ENCODE measurements at places on chromosomes 5 and 9. TPM values are rescaled to one million over a fixed set of nuclear protein-coding genes. Genes with fewer than 3 reads are reported as not detected.

Gene TXNDC15
- total RNA-seq: 40.7 TPM

GRCh38 chr9:89179540-89179894 lies 899 bp upstream of the SHC3 start:
- peak overlapping the region; percentile 83 for H3K27ac ChIP-seq
- H3K4me3 ChIP-seq: peak overlapping the region; percentile 54
- no peaks in the 10 kb centered on the region for H3K36me3 ChIP-seq
- peaks cover 5% of the 10 kb centered on the region for H3K27me3 ChIP-seq
- H3K4me1 ChIP-seq: peaks cover 27% of the 10 kb centered on the region

Gene SPINK6
- not detected for total RNA-seq

Gene IFNA13
- not detected for total RNA-seq

DNA sequence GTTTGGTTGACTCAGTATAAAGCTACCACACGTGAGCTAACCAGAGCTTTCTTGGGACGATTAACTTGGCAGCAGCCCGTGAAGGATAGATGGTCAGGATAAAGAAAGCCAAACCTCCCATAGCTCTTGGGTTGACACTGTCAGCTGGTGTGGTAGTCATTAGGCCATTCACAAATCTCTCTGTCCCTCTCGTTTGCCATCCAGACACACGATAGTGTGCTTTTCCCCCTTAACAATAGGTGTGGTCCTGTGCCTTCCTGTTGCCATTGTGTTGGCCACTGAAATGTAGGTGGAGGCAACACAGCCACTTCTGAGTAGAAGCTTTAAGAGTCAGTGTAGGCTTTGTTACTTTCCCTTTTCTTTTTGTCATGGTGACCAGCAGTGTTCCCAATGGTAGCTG lies 11.7 kb downstream of the OR13J1 start:
- H3K4me1 ChIP-seq: no peaks in the 10 kb centered on the region
- H3K4me3 ChIP-seq: no peak overlapping the region
- H3K36me3 ChIP-seq: no peaks in the 10 kb centered on the region
- H3K27ac ChIP-seq: no peak overlapping the region
- H3K27me3 ChIP-seq: no peaks in the 10 kb centered on the region

- no peak overlapping the region for H3K27ac ChIP-seq
- no peak for DNase-seq
- no peaks in the 10 kb centered on the region for H3K27me3 ChIP-seq
- H3K4me3 ChIP-seq: no peak overlapping the region
Observed at GRCh38 chr9:105187781-105188180, 56.7 kb upstream of the SLC44A1 start.

DNA sequence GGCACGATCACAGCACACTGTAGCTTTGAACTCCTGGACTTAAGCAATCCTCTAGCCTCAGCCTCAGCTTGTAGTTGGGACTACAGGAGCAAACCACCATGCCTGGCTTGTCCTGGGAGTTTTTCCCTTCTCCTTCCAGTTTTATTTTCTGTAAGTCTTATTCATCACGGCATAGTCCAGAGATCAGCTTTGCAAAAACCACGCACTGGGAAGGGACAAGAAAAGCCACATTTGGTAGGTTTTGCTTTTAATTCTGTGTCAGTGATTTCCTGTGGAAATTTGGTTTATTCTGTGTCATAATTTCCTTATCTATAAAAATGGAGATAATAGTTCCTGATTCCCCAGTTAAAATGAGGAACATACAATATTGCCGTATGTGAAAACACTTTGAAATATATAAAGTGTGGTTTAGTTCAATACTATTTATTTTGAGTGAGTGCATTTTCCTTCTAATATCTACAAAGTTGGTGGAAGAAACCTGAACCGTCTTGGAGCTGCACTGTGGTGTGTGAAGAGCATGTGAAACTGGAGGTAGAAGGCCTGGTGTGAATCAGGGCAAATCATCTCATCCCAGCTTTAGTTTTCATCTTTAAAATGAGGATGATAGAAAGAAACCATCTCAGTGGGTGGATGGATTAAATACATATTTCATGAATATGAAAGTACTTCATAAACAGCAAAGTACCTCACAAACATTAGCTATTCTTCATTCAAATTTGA lies 92.8 kb upstream of the ELL2 start:
- no peaks in the 10 kb centered on the region for H3K27me3 ChIP-seq
- H3K27ac ChIP-seq: no peak overlapping the region
- no peak for DNase-seq
- H3K4me1 ChIP-seq: peaks cover 28% of the 10 kb centered on the region
- H3K36me3 ChIP-seq: no peaks in the 10 kb centered on the region

GRCh38 chr9:17342696-17343095 lies 207.9 kb downstream of the CNTLN start:
- no peaks in the 10 kb centered on the region for H3K36me3 ChIP-seq
- no peak for DNase-seq
- H3K4me3 ChIP-seq: no peak overlapping the region
- no peaks in the 10 kb centered on the region for H3K4me1 ChIP-seq
- H3K27ac ChIP-seq: no peak overlapping the region

GRCh38 chr9:124676159-124676551 lies 95.0 kb downstream of the NR6A1 start:
- no peak for DNase-seq
- no peaks in the 10 kb centered on the region for H3K36me3 ChIP-seq
- no peak overlapping the region for H3K4me3 ChIP-seq
- no peaks in the 10 kb centered on the region for H3K27me3 ChIP-seq
- peaks cover 8% of the 10 kb centered on the region for H3K4me1 ChIP-seq

- no peak overlapping the region for H3K4me3 ChIP-seq
- no peak for DNase-seq
- no peaks in the 10 kb centered on the region for H3K27me3 ChIP-seq
Observed at GRCh38 chr5:8770431-8770830, 775.4 kb downstream of the SEMA5A start.

- no peaks in the 10 kb centered on the region for H3K27me3 ChIP-seq
- DNase-seq: peak; percentile 39
- H3K36me3 ChIP-seq: no peaks in the 10 kb centered on the region
- no peak overlapping the region for H3K27ac ChIP-seq
- peaks cover 26% of the 10 kb centered on the region for H3K4me1 ChIP-seq
Observed at GRCh38 chr5:65066387-65067146, 297.8 kb downstream of the CWC27 start.

DNA sequence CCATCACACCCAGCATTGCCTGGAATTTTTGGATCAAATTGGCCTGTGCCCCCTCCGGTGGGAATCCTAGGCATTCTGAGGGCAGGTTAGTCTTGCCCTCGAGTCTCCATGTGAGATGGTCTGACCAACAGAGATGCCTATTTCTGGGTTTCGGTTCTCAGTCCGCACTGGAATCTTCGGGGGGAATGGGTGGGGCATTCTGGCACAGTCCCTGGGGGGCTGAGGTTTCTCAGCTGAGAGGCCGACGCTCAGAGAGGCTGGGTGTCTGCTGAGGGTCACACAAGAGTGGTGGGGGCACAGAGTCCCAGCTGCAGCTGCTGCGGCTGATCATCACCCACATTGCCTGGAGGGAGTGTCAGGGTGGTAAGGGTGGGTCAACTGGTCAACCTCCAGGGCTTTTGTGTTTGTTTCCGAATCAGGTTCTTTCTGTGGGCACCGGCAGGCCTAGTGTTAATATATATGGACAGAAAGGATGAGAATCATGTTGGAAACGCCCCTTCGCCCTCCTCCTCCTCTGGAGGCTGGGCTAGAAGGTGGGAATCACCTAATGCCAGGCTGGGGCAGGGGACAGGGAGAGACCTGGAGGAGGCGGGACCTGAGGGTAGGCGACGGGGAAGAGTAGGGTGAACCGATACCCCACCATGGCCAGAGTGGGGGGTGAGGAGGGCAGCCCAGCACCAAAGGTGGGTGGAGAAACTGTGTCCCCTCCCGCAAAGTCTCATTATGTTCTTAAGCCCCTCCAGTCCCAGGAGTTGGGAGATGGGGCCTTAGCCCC lies 149.5 kb upstream of the PHYKPL start:
- DNase-seq: no peak
- no peaks in the 10 kb centered on the region for H3K27me3 ChIP-seq
- no peaks in the 10 kb centered on the region for H3K4me1 ChIP-seq
- H3K4me3 ChIP-seq: no peak overlapping the region
- H3K36me3 ChIP-seq: no peaks in the 10 kb centered on the region

Gene DNM1
- total RNA-seq: 11.8 TPM

GRCh38 chr9:122988920-122989621 lies 44.4 kb upstream of the GPR21 start:
- H3K36me3 ChIP-seq: peaks cover 44% of the 10 kb centered on the region
- no peak overlapping the region for H3K4me3 ChIP-seq
- no peaks in the 10 kb centered on the region for H3K27me3 ChIP-seq
- peak; percentile 27 for DNase-seq

Gene OR13C4
- total RNA-seq: not detected

DNA sequence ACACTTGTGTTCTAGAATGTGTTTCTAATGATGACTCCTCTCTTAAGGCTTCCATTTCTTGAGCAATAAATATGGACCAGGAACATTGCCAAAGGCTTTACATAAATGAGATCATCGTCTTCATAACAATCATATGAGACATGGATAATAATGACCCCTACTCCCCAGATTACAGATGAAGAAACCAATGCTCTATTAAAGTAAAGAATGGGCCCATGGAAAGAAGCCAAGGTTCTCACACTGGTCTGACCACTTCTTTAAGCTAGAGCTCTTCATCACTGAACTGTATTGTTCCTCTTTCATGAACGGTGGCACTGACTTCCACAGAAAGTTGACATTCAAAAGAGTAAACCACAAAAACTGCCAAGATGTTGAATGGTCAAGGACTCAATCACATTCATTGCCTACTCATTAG lies 65.3 kb downstream of the MARCHF3 start:
- H3K27me3 ChIP-seq: peaks cover 5% of the 10 kb centered on the region
- DNase-seq: peak; percentile 5
- no peak overlapping the region for H3K27ac ChIP-seq

DNA sequence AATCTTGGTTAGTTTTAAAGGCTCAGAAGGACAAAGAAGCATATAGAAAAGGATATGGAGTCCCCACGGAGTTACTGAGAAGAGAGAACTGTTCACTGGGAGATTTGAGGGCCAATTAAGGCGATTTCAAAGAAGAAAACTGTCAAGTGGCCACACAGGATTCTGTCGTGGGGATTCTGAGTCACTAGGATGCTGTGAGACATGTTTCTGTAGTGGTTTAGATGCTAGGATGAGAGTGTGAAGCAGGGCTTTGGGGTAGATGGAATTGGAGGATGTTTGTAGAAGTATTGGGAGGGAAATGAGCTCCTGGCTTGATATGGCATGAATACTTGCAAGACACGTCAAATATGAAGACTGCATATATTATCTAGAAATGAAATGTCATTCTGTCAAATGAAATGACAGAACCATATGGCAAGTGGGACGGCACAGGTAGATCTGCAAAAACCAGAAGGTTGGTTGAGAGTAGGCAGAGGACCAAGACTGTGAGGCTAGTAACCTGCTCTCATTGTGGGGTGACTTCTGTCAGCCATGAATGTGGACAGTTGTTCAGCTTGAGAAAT lies 136.3 kb upstream of the SPRY4 start:
- no peak overlapping the region for H3K4me3 ChIP-seq
- H3K36me3 ChIP-seq: no peaks in the 10 kb centered on the region
- no peak for DNase-seq

GRCh38 chr5:104635227-104635626 lies 1072.6 kb upstream of the NUDT12 start:
- H3K4me1 ChIP-seq: no peaks in the 10 kb centered on the region
- no peaks in the 10 kb centered on the region for H3K36me3 ChIP-seq
- no peak overlapping the region for H3K4me3 ChIP-seq
- H3K27ac ChIP-seq: no peak overlapping the region
- no peaks in the 10 kb centered on the region for H3K27me3 ChIP-seq

- H3K4me3 ChIP-seq: no peak overlapping the region
- DNase-seq: no peak
- no peak overlapping the region for H3K27ac ChIP-seq
- H3K4me1 ChIP-seq: no peaks in the 10 kb centered on the region
- no peaks in the 10 kb centered on the region for H3K27me3 ChIP-seq
- H3K36me3 ChIP-seq: peaks cover 7% of the 10 kb centered on the region
Observed at GRCh38 chr9:77224746-77225312, 47.5 kb downstream of the VPS13A start.

Gene PCDHB7
- total RNA-seq: 2.3 TPM

GRCh38 chr5:160260881-160261815 lies 31.8 kb downstream of the FABP6 start:
- H3K27ac ChIP-seq: no peak overlapping the region
- H3K36me3 ChIP-seq: peaks cover 4% of the 10 kb centered on the region
- no peaks in the 10 kb centered on the region for H3K27me3 ChIP-seq
- peaks cover 27% of the 10 kb centered on the region for H3K4me1 ChIP-seq
- no peak for DNase-seq
- H3K4me3 ChIP-seq: no peak overlapping the region

- peaks cover 1% of the 10 kb centered on the region for H3K27me3 ChIP-seq
- H3K36me3 ChIP-seq: no peaks in the 10 kb centered on the region
- H3K4me3 ChIP-seq: no peak overlapping the region
- H3K27ac ChIP-seq: no peak overlapping the region
- H3K4me1 ChIP-seq: peaks cover 9% of the 10 kb centered on the region
- DNase-seq: no peak
Observed at GRCh38 chr9:92146610-92147009, 31.4 kb upstream of the SPTLC1 start.

GRCh38 chr5:151037561-151038411 lies 17.4 kb downstream of the GPX3 start:
- H3K4me1 ChIP-seq: no peaks in the 10 kb centered on the region
- peaks cover 3% of the 10 kb centered on the region for H3K36me3 ChIP-seq
- H3K27me3 ChIP-seq: no peaks in the 10 kb centered on the region
- no peak overlapping the region for H3K4me3 ChIP-seq
- DNase-seq: no peak

Gene NPR3
- 6.0 TPM for total RNA-seq

- H3K27me3 ChIP-seq: no peaks in the 10 kb centered on the region
- H3K27ac ChIP-seq: no peak overlapping the region
- H3K36me3 ChIP-seq: no peaks in the 10 kb centered on the region
- no peak overlapping the region for H3K4me3 ChIP-seq
- H3K4me1 ChIP-seq: peaks cover 4% of the 10 kb centered on the region
Observed at GRCh38 chr9:81370650-81371049, 318.7 kb downstream of the TLE1 start.

- H3K4me3 ChIP-seq: peak overlapping the region; percentile 44
- H3K4me1 ChIP-seq: peaks cover 28% of the 10 kb centered on the region
- DNase-seq: peak; percentile 66
- no peaks in the 10 kb centered on the region for H3K27me3 ChIP-seq
- H3K36me3 ChIP-seq: no peaks in the 10 kb centered on the region
Observed at GRCh38 chr9:121071756-121072421, 2.9 kb upstream of the CNTRL start.

DNA sequence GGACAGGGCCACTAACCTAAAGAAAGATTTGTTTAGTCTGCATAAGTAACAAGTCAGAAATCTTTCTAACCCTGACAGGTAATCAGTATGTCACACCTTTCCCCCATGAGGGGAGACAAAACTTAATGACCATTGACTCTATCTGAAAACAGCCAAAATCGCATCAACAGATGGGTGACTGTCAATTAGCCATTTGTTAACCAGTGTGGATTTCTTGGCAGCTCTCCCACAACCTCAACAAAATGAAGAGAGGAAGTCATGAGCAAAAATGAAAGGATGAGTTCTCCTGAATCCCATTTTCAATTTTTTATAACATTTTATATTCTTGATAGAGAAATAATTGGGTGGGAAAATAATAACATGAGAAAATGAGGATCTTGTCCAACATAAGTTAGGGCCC lies 84.6 kb upstream of the SNX2 start:
- H3K4me1 ChIP-seq: no peaks in the 10 kb centered on the region
- H3K4me3 ChIP-seq: no peak overlapping the region
- no peak for DNase-seq
- no peak overlapping the region for H3K27ac ChIP-seq
- H3K27me3 ChIP-seq: no peaks in the 10 kb centered on the region
